ENCODE measurements at places on chromosomes 3 and 15.
A peak's percentile ranks its signal among the peaks of the same experiment; 100 is the strongest.

DNA sequence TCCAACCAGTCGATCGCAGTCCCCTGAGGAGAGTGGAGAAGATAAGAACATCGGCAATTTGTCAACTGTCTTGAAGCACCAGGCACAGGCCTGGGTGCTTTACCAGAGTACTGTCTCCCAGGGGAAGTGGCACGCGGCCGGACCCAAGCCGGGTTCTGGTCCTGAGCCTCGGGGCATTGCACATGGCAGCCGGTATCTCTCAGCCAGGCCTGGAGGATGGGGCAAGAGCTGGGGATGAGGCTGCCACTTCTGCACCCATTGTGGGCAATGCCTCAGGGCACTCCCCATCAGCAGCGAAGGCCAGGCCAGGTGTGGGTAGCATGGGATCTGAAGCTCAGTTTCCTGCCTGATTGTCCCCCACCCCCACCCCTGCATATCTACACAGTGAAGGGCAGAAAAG is 77.5 kb downstream of the ADCY5 start:
- no peak for DNase-seq

DNA sequence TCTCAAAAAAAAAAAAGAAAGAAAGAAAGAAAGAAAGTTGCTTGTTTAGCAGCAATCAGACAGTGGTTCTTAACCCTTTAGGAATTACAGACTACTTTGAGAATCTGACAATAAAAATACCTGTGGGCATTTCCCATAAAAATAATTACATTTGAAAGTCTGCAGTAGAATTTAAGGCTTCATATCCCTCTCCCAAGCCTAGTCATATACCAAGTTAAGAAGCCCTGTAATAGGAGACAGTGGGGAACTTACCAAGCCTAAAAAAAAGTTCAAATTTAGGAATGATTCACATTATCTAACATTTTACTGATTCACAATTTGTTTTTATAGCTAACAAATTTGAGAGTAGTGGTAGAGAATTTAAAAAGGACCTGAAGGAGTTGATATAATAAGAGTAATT is 47.5 kb downstream of the LRRFIP2 start:
- no peak for DNase-seq

- DNase-seq = no peak
Measured at GRCh38 chr3:17339132-17339575, 403.3 kb downstream of the TBC1D5 start.

- no peak for DNase-seq
Measured at GRCh38 chr3:45972534-45973402, 22.9 kb downstream of the FYCO1 start.

DNA sequence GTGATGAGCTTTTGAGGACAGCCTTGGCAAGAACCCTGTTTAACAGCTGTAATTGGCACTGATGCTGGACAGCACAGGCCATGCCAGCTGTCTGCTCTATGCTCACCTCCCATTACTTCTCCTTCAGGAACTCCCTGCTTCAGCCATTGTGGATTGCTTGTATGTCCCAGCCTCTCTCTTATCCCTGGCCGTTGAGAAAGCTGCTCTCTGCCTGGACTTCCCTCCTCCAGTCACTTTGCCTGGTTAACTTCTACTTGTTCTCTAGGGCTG is 444.5 kb downstream of the EPHB1 start:
- DNase-seq = no peak

- no peak for DNase-seq
Measured at GRCh38 chr3:142046320-142047020, 102.9 kb downstream of the TFDP2 start.

DNA sequence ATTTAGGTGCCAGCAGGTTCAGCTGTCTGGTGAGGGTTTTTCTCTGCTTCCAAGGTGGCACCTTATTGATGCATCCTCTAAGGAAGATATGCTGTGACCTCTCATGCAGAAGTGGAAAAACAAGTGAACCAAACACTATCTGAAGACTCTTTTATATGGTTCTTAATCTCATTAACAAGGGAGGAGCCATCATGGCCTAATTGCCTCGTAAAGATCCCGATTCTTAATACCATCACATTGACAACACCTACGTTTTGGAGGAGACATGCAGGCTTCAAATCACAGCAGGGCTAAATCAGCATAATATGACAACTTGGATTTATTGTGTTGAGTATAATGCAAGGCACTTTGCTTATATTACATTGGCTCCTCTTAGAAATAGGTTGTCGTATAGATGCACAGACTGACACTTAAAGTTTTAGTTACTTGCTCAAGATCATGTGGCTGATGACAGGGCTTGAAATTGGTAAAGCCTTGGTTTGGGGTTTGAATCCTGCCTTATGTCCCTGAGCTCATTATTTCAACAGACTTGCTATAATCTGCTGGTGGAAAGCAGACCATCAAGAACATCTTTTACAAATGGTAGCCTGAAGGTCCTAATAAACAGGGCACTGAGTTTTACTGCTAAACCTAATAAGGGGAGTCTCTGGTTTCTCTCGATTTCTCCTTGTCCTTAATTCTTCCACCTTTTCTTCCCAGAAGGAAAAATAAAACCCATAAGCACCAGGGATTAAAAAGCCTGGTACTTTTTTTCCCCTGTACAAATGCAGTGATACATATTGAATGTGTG is 88.2 kb downstream of the PTPRG start:
- DNase-seq = peak; percentile 33

DNA sequence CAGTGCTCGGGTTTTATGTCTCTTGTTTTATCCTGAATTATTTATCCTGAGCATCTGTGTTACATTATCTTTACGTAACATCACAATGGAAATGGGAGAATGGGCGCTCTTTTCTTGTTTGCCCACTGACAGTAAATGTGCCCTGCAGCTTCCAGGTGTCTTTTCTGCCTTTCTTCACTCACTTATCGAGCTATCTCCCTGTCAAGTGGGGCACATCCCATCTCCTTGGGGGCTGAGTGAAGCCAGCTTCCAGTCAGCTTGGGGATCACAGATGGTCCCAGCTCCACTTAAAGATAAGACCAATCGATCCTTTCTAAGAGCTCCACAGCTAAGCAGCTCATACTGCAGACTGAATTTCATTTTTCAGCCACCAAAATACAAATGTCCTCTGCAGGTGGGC is 125.8 kb downstream of the KBTBD8 start:
- DNase-seq = peak; percentile 60

Data from WERI-Rb-1 (cell line).